Globus pallidus (tissue), 1 donor: ENCODE measurements at places on chromosomes 7 and 10.

GRCh38 chr10:28783087-28783486 is 105.8 kb downstream of the BAMBI start:
- DNase-seq, result no peak

DNA sequence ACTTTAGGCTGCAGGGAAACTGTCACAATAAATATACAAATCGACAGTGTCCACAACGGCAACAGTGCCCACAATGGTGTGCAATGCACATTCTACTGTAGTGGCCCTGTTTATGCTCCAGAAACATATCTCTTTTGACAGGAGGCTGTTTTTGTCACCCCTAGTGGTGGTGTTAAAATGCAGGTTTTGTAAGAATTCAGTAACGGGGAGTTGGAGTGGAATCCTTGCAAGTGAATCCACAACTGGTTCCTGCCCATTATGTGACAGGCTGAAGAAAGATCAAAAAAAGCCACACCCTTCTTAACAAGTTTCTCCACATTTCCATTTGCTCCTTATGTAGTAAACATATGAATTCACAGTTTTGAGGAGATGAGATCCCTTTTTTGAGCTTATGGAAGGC is 58.5 kb downstream of the BEND7 start:
- DNase-seq, result no peak

DNA sequence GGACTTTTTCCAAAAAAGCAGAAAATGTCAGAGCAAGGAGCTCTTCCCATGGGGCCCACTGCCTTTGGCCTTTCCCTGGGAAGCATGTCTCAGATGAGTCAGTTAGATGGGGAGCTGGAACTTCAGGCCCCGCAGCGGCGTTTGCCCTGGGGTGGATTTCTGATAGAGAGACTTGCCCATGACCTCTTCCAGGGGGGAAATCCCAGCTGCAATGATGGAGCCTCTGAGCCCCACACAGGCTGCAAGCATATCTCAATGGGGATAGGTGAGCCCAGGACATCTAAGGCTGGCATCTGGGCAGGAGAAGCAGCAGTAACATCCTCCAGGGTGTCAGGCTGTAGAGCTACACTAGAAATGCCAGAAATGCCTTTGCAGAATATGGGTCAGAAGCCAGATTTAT is 269.2 kb upstream of the TCERG1L start:
- DNase-seq, result no peak

GRCh38 chr10:119815671-119816070 is 57.0 kb downstream of the MCMBP start:
- DNase-seq, result no peak
